Substantia nigra (tissue), 51 donors: ENCODE measurements at places on chromosomes 13 and 19.
A peak's percentile ranks its signal among the peaks of the same experiment; 100 is the strongest.

GRCh38 chr19:42452590-42452989 is 9.8 kb upstream of the CXCL17 start:
- DNase-seq, result no peak

GRCh38 chr13:51959773-51960172 is 51.5 kb downstream of the ATP7B start:
- no peak for DNase-seq

DNA sequence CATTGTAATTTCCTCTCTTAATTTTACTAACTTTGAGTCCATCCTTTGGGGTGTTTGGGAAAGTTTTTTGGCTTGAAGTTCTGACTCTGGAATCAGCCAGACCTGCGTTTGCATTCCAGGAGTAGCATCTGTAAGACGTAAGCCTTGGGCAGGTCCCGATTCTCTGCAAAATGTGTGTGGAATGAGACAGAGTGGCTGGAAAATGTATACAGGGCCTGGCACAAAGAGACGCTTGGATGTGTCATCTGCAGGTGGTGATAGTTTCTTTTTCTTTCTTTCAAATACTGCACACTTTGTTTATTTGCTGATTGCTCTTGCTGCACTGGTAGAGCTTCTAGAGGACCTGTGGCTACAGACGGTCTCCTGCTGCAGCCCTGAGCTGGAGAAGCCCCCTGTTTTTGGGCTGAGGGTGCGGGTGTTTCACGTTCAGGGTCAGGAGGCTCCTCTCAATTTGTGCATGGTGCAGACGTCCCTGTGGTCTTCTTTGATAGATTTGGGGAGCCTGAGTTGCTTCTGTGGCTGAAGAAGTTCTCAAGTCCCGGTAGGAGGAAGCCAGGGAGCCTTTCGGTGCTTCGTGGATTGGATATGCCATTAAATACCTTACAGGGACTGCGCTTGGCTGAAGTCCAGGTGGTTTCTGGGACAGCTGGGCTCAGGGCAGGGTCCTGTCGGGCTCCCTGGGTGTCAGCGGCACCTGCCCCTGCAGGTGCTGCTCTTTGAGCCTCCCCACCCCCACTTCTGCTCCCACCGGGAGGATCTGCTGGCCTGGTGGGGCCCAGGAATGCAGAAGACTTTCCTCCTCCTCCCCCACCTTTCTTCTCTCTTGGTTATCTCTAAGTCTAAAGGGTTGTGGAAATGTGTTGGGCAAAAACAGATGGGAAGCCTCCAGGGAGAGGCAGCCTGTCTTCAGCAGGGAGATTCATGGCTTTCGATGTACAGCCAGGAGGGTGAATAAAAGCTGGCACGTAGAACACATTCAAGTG is 44.0 kb upstream of the GAS6 start:
- DNase-seq, result no peak

- DNase-seq, result no peak
Observed at GRCh38 chr13:27353166-27353583, 71.2 kb upstream of the GTF3A start.

- DNase-seq, result no peak
Observed at GRCh38 chr19:49758292-49758691, 4.8 kb downstream of the TSKS start.

GRCh38 chr19:47284324-47284899 is 9.7 kb downstream of the INAFM1 start:
- DNase-seq, result no peak

GRCh38 chr13:51916962-51917361 is 55.2 kb downstream of the CCDC70 start:
- no peak for DNase-seq

- peak; percentile 75 for DNase-seq
Observed at GRCh38 chr19:52527134-52527955, at the start of gene ZNF808. TSS of gene ZNF808 (plus strand) at chr19:52527668. CDS start at chr19:52543285, 15,617 bp downstream.

GRCh38 chr19:35562336-35562735 is 1.1 kb downstream of the ATP4A start:
- no peak for DNase-seq

DNA sequence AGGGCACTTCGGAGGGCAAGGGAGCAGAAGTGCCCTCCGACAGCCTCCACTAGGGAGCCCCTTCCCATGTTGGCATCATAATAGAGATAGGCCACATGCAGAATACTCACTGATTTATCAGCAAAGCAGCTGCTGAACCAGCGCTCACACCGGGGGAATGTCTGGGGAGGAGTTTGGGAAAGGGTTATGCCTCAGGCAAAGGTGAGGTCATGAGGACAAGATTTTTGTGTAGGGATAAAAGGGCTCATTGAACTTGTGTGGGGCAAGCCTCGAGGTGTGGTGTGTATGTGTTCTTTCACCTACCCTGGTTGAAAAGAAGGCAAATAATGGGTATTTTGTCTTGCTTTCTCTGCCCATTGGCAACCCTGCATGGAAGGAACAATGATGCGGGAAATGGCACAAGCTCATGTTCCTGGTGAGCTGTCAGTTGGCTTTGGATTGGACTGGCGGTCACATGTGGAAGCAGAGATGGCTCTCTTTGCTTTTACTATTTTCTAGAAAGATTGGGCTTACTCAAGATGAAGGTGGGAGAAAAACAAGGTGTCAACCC is 39.1 kb upstream of the SLC7A9 start:
- DNase-seq, result no peak
